ENCODE measurements at places on chromosomes 13 and 19.

DNA sequence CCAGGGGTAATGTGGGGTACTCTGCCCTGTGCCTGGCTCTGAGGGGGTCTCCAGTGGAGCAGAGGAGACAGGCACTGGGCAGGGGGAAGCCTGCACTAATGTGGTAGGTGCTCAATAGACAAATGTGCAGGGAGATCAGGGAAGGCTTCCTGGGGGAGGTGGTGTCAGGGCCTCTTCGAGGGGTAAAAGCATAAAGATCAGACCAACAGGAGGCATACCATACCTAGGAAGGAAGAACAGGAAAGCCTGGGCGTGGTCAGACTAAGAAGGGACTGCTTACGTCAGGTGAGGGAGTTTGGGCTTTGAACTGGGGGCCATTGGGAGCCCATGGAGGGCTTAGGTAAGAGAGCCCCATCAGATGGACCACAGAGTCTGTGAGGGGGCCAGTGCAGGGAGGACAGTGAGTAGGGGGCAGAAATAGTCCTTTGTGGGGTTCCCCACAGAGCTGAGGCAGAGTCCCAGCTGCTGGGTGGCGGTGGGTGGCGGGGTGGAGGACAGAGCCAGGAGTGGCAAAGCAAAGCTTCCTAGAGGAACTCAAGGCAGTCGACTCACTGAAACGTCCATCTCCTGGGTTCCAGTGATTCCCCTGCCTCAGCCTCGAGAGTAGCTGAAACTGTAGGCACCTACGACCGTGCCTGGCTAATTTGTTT lies 8.8 kb downstream of the PRR36 start:
- DNase-seq: no peak

DNA sequence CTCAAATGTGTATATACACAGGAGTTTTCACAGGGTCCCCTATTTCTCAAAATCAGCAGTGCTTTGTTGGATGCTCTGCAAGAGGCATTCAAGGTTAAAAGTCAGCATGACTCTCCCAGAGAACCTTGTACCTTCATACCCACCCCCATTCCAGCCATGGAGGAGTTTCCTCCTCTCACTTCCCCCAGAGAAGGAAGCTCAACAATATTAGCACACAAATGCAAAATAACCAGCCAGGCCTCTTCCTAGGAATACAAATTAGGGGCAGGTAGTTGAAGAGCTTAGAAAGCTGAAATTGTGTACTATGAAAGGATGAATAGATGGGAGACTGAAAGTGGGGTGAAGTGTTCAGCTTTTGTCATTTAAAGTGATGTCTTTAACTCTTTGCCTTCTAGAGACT lies 43.8 kb downstream of the SPRY2 start:
- no peak for DNase-seq

DNA sequence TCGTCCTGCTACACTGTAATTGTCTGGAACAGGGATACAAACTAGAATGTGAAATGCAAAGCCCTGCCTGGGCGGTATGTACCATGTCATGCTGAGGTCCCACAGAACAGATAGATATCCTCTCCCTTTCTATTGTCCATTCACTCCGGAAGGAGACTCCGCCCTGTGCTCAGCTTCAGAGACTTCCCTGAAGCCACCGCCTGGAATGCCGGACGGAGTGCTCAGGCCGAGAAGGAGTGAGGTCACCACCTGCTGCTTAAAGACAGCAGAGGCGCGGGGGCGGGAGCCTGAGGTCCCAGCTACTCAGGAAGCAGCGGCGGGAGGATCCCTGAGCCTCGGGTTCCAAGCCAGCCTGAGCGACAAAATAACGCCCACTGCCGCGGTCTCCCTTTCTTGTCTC lies 890 bp upstream of the ZNF611 start:
- DNase-seq: no peak

GRCh38 chr13:38463048-38463447 lies 113.4 kb downstream of the UFM1 start:
- DNase-seq: no peak

GRCh38 chr13:98488736-98489135 lies 88.2 kb downstream of the STK24 start:
- DNase-seq: no peak

DNA sequence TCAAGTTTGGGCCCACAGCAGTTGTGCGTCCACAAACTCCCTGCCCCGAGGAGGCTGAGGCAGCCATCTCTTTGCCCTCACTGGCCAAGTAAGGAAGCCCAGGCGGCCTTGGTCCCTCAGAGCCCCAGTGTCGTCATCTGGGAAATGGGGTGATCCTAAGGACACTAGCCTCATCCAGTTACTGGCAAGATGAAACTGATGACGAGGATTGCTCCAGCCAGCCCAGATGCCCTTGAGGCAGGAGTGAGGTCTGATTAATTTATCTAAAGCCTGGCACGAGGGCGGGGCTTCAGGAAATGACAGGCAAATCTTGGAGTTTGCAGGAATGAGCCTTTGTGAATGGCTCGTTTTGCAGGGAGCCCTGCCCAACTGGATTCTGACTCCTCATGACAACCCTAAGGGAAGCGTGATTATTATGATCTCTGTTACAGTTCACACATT lies 5.6 kb downstream of the LIPE start:
- no peak for DNase-seq

- DNase-seq: no peak
Measured at GRCh38 chr19:5231857-5232678, 108.5 kb downstream of the PTPRS start.

GRCh38 chr13:40432018-40432978 lies 234.1 kb downstream of the FOXO1 start:
- no peak for DNase-seq

DNA sequence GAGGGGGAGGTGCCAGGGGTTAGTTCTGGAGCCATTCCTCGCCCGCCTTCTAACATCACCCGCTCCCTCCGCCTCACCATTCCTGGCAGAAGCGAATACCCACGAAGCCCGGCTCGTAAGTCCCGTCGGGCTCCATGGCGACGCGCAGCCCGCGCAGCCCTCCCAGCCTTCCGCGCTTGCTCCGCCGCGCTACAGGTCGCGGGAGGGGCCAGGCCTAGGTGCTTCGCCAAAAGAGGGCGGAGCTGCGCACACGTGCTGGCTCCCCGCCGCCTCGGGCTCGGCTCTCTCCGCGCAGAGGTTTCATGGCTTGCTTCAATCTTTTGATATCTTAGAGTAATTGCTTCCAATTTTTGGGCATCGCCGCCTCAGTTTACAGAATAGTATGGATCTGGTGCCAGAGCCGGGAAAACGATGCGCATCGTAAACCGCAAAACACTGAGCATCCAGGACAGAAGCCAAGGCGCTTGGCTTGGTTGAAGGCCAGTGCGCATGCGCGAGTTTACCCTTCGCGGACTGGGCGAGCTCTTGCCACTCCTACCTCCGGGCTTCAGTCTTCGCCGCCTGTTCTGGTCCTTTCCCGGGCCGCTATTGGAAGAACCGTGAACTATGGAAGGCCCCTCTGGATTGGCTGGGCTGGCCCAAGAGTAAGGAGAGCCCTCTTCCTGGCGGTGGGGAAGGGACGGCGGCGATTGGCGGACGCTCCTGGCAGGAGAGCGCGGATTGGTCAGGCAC lies at the start of gene POLR2I:
TSS of gene POLR2I (minus strand) at position 155 of the 732 bp plus-strand sequence. CDS start at position 136, 19 bp downstream.
- DNase-seq: peak; percentile 97

GRCh38 chr19:2127758-2128157 lies 23.6 kb downstream of the AP3D1 start:
- no peak for DNase-seq

DNA sequence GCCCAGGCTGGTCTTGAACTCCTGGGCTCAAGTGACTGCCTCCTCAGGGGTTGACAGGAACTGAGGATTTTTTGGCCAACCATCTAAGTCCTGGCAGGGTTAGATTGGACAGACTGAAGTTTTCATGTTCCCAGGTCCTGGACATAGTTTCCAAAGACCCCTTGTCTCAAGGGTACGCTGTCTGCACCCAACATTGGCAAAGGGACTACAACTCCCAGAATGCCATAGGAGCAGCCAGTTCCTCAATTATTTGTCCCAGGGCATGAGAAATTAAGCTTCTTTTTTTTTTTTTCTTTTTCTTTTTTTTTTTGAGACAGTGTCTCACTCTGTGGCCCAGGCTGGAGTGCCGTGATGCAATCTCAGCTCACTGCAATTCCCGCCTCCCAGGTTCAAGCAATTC lies 6.9 kb downstream of the GYS1 start:
- no peak for DNase-seq

DNA sequence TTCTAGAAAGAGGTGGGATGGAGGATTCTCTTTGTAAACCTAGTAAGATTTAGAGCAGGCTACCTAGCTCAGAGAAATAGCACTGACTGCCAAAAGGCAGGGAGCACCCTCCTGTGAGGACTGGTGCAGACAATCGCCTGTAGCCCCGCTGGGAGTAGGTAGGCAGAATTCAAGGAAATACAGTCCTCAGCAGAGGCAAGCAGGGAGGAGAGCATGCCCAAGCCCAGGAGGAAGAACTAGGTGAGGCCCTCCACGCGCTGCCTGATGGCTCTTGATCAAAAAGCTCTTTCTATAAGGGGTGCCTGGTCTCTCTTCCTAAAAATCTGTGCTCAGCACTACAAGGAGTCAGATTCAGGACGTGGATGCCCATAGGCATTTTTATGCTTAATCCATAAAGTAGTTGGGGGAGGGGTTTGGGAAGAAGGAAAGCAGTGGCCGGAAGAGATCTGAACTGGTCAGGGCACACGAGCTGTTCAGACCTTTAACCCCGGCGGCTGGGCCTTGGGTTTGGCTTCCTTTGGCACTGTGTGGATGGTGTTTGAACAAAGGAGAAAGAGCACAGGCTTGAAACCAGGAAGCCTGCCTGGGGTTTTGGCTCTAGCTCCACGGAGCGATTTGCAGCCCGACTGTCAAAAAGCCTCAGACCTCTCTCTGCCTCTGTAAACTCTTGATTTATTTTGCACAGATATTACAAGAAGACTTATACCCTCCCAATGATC lies 320.6 kb downstream of the FOXO1 start:
- no peak for DNase-seq

DNA sequence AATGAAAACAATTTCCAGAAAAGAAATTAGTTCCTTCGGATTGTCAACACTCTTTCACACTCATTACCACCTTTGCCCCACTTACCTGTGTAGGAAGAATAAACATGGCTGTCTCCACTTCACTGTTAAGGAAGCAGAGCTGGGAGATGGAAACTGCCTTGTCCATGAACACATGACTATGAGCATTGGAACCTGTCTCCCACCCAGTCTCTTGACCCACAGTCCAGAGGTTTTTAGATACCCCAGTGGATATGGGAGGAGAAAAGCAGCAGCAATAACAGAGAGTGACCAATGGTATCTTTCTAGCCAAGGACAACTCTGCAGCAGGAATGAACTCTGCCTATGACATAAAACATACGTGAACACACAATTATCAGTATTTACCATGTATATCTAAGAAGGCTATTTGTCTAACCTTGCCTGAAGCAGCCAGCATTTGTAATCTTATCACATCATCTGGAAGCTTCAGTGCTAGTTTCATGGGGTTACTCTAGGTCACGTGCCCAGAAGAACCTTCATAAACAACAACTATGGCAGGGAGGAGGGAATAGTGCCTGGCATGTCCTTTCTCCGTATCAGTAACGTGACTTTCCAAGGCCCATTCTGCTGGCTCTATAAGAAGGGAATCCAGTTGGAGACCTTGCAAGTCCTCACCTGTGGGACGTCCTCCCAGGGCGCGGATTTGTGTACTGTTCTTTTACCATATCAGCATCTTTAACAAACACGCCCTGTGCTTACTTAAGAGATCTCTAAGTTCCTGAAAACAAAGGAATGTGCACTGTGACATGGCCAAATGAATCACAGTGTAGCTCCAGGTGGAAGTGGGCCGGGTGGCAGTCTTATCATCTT lies 221.8 kb upstream of the UBL3 start:
- no peak for DNase-seq

GRCh38 chr13:34037636-34038540 lies 219.9 kb downstream of the RFC3 start:
- no peak for DNase-seq

GRCh38 chr13:107497661-107498060 lies 717.7 kb downstream of the LIG4 start:
- no peak for DNase-seq

GRCh38 chr19:33143897-33144405 lies 12.0 kb downstream of the WDR88 start:
- DNase-seq: peak; percentile 89

- DNase-seq: no peak
Measured at GRCh38 chr19:17950310-17951156, 16.4 kb upstream of the KCNN1 start.

DNA sequence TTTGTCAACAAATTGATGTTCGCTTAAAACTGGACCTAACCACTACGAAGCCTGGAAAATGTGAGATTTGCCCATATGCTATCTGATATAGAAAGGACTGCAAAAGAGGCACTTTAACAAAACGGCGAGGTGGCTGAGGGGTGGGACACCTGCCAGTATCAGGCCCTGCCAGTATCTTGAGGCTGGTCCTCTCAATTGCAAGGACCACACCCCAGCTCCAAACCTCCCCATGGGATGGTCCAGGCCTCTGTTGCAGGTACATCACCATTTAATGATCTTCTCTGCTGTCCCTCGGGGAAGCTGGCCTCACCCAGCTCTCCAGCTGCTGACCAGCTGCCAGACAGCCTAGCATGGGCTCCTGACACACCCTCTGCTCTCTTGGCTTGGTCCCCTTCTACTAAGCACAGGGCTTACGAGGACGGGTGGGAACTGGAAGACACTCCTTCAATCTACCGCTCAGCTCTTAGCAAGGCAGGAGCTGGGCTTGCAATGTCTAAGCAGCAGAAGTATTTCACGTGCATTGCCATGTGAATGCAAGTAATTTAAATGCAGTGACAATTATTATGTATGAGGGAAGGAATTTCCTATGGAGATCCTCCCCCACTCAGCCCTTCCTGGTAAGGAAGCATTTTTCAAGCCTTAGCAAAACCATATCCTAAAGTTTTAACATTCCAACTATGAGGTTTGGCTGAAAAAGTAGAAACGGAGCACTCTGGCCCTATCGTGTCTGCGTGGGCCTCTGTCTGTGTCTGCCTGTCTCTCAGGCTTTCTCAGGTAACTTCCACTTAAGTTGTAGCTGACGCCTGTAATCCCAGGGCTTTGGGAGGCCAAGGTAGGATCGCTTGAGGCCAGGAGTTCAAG lies 63.9 kb downstream of the LATS2 start:
- no peak for DNase-seq

DNA sequence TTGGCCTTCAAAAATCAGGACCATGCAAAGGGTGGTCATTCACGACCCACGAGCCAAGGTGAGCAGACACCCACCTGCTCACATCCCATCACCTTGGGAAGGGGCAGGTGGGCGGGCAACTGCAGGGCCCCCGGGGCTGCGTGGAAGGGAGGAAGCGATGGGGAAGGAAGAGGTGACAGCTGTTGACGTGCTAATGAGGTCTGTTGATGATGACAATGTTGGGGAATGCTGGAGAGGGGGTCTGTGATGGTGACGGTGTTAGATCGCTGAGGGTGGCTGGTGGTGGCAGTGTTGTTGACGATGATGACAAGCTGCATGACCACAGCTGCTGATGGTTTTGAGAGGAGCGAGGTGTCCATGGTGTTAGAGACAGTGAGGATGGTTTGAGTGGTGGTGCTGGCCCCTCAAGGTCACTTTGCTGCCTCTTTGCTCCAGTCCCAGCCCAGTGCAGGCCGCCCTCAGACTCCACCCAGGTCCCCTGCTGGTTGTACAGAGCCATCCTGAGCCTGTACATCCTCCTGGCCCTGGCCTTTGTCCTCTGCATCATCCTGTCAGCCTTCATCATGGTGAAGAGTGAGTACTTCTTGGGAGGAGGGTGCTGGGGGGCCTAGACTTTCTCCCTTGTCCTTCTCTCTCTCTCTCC lies 900 bp downstream of the MCEMP1 start:
- DNase-seq: no peak

All from HEK293T (cell line).